ENCODE measurements at places on chromosomes 12 and 14. TPM values are rescaled to one million over a fixed set of nuclear protein-coding genes. Genes with fewer than 3 reads are reported as not detected.

- no peak for DNase-seq
Measured at GRCh38 chr14:102690509-102691286, 86.6 kb upstream of the TRAF3 start.

Gene PMEL
- total RNA-seq = 136 TPM

DNA sequence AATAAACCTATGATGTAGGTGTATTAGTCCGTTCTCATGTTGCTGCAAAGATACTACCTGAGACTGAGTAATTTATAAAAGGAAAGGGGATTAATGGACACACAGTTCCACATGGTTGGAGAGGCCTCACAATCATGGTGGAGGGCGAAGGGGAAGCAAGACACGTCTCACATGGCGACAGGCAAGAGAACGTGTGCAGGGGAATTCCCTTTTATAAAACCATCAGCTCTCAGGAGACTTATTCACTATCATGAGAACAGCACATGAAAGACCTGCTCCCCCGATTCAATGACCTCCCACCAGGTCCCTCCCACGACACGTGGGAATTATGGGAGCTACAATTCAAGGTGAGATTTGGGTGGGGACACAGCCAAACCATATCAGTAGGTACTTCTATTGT is 58.7 kb upstream of the DICER1 start:
- DNase-seq = no peak

- DNase-seq = no peak
Measured at GRCh38 chr14:75531660-75532317, 9.5 kb downstream of the BATF start.

- no peak for DNase-seq
Measured at GRCh38 chr12:115857160-115857920, 420.2 kb downstream of the MED13L start.

DNA sequence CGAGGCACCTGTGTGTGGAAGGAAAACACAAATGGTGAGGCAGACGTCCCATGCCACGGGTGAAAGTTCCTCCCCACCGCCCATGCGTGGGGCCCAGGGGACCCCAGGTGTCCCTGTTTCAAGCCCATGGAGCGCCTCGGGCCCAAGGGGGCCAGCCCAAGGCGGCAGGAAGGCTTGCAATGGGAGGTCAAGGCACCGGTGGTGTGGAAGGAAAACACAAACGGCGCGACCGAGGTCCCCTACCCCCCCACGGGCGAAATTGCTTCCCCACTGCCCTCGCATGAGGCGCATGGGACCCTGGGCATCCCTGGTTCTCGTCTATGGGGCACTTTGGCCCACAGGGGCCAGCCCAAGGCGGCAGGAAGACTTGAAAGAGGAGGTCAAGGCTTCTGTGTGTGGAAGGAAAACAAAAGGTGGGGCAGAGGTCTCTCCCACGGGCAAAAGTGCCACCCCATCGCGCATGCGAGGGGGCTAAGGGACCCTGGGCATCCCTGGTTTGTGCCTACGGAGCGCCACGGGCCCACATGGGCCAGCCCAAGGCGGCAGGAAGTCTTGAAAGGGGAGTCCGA is 379.4 kb downstream of the ALG10 start:
- peak; percentile 1 for DNase-seq

DNA sequence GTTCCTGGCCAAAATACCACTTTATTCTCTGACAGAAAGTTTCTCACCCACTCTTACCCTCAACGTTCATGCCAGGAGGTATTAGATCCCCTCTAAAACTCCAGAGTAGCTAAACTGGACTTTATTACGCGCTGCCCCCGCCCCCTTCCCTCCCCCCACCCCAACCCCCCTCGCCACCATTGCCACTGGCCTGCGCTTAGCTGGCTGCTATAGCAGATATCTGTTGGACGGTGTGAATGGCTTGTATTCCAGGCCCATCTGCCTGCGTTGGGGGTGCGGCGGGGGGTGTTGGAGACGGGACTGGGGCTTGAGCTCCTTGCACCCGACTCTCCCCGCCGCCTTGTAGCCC is 564 bp upstream of the THTPA start:
- no peak for DNase-seq

DNA sequence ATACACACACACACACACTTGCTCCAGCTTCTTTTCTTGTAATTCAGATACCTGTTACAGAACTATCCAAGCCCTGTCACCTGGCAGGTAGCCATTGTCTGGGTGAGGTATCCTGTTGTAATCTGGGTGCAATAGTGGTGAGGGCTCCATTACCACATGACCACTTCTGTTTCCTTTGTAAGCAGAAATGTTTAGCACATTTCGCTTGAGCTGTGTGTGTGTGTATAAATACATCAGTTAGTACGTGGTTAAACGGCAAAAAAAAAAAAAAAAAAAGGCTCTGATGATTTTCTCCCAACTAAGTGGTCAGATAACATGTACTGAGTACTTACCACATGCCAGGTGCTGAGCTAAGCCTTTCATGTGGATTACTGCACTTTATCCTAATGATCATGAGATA is 129.3 kb upstream of the SSTR1 start:
- no peak for DNase-seq

- peak; percentile 66 for DNase-seq
Measured at GRCh38 chr14:89027097-89027740, 202.8 kb downstream of the TTC8 start.

Data from endothelial cell (in vitro differentiated cells).